ENCODE measurements at places on chromosomes 2 and 18.

GRCh38 chr2:238684362-238685326, 163.2 kb upstream of the TWIST2 start:
- DNase-seq = no peak

- DNase-seq = no peak
Measured at GRCh38 chr2:224173933-224174332, 134.8 kb upstream of the SERPINE2 start.

DNA sequence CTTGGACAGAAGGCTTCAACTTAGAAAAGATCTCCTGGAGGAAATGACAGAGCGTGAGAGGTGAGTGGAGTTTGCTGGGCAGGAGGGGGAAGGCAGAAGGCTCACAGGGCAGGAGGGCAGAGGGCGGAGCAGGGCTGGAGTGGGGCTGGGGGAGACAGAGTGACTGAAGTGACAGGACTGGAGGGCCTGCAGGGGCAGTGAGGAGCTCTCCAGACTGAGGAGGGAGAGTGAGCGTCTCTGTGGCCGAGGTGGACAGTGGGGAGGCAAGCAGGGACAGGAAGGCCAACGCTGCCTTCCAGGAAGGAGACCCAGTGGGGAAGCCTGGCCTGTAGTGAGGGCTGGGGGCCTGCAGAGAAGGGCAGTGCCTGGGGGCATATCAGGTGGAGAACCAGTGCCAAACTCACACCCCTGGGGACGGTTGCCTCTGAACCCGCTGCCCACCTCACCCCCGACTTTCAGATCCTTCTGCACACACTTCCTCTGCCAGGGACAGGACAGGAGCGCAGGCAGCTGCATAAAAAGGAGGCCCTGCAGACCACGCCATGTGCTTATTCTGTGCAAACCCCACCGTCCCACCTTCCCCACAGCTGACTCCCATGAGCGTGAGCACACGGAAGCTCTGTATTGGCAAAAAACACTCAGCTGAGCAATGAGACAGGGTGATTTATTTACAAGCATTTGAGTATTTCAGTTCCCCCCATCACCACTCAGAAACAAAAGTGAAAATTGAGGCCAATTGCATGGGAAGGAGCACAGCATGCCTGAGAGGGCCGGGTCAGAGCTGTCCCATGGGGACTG, 244.3 kb downstream of the FAM210A start:
- no peak for DNase-seq

DNA sequence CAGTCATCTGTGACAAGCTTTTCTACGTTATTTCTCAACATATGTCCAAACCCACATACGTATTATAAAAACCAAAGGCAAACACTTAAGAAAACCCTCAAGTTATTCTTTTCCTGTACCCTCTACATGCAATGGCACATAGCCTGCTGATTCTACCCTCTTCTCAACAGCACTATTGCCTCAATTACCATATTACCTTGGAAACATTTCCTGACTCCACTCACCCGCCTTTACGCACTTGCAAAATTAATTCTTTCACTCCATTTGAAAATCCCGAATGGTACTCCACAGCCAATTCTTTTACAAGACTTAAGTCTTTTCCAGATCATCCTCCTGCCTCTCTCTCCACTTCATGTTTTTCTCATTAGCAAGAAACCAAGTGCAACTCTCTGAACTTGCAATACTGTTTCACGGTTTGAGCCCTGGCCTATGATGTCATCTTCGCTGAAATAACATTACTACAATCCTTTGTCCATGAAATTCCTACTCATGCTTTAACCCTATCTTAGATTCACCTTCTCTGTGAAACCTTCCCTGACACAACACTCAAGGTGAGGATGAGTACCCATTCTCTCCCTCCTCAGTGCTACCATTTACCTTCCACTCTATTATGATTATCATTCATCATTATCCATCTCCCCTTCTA, 29.0 kb downstream of the SESTD1 start:
- no peak for DNase-seq

DNA sequence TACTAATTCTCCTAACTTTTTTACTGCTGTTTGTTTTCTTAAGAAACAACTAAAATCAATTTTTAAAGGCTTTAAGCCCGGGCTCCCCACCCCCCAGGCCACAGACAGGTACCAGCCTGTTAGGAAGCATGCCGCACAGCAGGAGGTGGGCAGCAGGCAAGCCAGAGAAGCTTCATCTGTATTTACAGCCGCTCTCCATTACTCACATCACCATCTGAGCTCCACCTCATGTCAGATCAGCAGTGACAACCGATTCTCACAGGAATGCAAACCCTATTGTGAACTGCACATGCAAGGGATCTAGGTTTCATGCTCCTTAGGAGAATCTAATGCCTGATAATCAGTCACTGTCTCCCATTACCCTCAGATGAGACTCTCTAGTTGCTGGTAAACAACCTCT, 517.0 kb downstream of the NRXN1 start:
- no peak for DNase-seq

- no peak for DNase-seq
Measured at GRCh38 chr18:42641996-42642395, 473.5 kb downstream of the RIT2 start.

GRCh38 chr2:85790499-85791188, 36.9 kb downstream of the ATOH8 start:
- DNase-seq = no peak

DNA sequence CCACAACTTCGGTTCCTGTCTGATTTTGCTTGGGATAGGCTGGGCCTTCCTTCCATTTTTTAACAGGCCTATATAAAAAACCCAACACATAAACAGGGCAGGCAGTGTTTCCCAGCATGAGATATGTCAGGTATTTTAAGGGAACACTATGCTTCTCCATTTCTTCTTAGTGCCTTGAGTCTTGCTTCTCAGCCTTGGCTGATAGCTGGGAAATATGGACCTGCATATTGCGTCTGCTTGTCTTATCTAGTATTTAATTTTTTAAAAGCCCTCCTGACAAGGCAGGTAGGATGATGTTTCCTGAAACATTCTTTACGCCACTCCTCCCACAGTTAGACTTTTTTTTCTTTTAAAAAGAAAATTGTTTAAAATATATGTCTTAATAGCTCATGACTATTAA, 45.5 kb upstream of the NABP1 start:
- no peak for DNase-seq

GRCh38 chr2:226077031-226077430, 677.5 kb downstream of the NYAP2 start:
- no peak for DNase-seq

DNA sequence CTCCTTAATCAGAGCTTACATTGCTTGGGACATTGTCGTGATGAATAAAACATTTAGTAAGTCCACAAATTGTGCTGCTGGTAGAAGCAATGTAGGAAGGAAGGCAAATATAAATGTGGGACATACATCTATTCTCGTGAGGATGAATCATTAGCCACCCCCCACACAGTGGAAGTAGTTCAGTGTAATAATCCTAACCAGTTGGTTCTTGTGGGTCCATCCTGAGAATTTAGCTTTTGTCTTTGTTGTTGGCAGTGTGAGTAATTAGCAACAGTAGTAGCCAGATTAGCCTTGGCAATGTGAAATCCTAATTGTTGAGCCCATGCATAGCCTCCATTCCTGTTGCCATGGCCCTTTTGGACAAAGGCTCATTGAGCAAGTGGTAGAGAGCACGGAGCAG, 532.1 kb downstream of the FBXO15 start:
- DNase-seq = no peak

- no peak for DNase-seq
Measured at GRCh38 chr2:163698857-163699256, 37.0 kb downstream of the FIGN start.

DNA sequence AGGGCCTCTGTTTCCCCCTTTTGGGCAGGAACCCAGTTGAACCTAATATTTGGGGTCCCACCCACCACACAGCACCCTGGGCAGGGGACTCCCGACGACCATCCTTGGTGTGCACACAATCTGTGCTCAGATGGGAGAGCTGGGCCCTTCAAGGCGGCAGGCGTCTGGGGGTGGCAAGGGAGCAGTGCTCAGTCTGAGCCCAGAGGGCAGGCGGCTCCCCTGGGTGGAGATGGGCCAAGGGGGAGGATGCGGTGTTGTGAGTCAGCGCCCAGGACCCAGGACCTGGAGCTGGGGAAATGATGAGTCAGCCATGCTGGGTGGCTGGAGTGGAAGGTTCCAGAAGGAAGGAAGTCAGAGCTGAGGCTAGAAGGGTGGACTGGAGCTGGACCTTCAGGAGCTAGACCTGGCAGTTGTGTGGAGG, 3.8 kb downstream of the PROM2 start:
- no peak for DNase-seq

DNA sequence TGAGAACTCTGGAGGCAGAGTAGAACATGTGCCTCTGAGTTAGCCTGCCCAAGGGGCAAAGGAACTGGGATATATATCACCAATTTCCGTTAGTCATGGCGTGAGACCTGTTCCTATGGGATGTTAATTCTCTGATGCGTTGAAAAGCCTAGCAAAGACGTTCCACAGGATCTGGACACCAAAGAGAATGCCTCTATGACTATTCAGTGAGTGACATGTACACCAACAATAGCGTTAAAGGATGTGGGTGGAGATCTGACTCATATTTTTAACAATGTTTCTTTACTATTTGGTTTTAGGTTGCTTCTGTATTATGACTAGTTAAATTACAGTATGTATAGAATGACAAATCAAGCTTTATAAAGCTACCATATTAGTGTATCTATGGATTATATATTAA, 320.9 kb upstream of the MC4R start:
- no peak for DNase-seq

DNA sequence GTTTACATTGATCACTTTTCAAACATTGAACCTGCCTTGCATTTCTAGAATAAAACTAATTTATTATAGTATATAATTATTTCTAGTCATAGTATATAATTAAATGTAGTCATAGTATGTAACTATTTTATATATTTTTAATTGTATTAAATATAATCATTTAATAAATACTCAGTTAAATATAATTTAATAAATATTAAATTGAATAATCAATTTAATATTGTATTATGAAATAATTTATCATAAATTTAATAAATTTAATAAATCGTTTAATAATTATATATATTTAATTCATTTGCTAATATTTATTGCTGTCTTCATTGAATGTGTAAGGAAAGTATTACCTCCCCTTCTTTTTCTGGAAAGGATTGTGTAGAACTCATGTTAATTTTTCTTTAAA, 225.6 kb upstream of the NRP2 start:
- no peak for DNase-seq

DNA sequence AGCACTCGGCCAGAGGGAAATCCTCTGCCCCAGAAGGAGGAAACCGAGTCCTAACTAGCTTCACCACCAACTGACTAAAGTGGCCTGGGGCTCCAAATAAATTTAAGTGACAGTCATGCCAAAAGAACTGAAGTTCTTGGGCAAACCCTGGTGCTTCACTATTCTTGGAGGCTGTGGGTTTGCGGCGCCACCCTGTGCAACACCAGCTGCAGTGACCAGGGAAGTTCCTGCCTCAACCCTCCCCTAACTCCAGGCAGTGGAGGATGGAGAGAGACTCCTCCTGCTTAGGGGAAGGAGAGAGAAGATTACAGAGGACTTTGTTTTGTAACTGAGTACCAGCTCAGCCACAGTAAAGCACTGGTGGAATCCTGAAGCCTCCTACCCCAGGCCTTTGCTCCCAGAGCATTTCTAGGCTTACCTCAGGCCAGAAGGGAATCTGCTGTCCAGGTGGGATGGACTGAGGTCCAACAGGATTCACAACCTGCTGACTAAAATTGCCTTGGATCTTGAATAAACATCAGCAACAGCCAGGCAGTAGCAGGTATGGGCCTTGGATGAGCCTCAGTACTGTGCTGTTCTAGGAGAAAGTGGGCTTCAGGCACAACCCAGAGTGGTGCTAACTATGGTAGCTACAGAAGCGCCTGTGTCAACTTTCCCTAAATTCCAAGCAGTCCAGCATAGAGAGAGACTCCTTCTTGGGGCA, 29.4 kb upstream of the BMP10 start:
- no peak for DNase-seq

- DNase-seq = no peak
Measured at GRCh38 chr2:32739664-32740063, 111.8 kb downstream of the TTC27 start.

DNA sequence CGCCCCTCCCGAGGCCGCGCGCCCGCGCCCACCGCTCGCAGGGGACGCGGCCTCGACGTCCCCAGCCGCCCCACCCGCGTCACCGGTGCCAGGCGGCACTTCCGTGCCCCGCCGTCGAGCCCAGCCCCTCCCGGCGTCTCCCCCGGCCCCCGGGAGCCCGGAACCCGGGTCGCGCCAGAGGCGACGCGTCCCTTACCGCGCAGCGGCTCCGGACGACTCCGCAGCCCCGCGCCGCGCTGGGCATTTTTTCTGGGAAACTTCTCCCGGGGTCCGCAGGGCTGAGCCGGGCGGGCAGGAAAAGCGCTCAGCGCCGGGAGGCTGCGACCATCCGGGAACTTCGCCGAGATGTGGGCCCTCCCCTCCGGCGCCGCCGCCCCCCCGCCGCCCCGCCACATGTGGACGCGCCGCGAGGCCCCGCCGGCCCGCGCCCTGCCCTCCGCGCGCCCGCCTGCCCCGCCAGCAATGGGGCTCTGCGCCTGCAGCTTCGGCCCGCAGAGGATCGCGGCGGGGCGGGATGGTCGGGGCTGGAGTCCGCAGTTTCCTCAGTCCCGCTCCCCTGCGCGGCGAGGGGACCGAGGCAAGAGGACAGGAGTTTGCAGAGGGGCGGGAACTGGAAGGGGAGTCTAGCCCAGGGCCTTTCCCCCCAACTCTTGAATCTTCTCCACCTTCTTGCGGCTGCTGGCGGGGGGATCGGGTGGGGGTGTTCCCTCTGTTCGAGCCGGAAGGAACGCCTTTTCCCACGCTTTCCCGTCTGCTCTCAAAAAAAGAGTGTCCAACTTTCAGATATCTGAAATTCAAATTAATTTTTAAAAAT, 81.5 kb downstream of the CHRNA1 start:
- no peak for DNase-seq

DNA sequence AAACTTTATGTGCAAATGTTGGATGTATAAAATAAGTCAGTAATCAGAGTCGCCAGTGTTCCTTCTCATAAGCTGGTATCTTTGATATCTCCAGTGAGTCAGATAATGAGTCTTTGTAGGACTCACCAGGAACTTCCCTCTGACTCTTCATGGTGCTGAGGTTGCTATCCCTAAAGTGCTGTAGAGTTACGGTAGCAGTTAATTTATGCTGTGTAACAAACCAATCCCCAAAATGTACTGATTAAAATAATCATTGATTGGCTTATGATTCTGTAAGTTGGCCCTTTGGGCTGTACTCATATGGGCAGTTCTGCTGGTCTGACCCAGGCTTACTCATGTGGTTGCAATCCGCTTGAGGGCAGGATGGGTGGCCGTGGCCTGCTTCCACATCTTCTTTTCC, 43.8 kb downstream of the MAIP1 start:
- no peak for DNase-seq

GRCh38 chr2:118121101-118121500, 32.8 kb downstream of the INSIG2 start:
- peak; percentile 11 for DNase-seq

- DNase-seq = no peak
Measured at GRCh38 chr18:57619876-57620275, 1.8 kb downstream of the NARS1 start.

DNA sequence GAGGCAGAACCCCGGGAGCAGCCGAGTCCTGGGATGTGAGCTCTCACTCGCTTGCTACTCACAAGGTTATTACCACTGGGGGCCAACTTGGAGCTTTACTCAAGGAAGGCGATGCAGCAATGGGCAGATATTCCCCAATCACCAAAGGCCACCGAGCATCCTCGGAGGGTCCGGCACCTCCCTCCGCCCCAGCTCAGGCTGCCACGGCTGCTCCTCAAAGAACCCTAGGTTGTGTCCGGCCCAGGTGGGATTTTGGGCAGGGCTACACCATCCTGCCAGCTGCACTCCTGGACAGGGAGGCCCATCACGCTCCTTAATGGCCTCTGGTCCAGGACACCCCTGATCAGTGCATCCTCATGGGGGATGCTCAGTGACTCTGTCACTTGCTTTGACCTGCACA, 24.8 kb downstream of the FBLN7 start:
- DNase-seq = no peak

GRCh38 chr2:103880081-103880834, 973.7 kb upstream of the POU3F3 start:
- DNase-seq = peak; percentile 6
